ENCODE measurements at places on chromosomes 3 and 15.

DNA sequence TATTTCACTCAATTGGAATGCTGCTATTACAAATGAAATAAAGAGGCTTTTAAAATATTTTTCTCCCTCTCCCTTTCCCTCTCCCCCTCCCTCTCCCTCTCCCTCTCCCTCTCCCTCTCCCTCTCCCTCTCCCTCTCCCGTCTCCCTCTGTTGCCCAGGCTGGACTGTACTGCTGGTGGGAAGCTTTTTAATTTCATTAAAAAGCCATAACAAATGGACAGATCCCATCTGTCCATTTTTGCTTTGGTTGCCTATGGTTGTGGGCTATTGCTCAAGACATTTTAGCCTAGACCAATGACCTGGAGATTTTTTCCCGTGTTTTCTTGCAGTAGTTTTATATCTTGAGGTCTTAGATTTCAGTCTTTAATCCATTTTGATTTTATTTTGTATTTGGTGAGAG is 107.2 kb upstream of the LRRC3B start:
- no peak for DNase-seq

DNA sequence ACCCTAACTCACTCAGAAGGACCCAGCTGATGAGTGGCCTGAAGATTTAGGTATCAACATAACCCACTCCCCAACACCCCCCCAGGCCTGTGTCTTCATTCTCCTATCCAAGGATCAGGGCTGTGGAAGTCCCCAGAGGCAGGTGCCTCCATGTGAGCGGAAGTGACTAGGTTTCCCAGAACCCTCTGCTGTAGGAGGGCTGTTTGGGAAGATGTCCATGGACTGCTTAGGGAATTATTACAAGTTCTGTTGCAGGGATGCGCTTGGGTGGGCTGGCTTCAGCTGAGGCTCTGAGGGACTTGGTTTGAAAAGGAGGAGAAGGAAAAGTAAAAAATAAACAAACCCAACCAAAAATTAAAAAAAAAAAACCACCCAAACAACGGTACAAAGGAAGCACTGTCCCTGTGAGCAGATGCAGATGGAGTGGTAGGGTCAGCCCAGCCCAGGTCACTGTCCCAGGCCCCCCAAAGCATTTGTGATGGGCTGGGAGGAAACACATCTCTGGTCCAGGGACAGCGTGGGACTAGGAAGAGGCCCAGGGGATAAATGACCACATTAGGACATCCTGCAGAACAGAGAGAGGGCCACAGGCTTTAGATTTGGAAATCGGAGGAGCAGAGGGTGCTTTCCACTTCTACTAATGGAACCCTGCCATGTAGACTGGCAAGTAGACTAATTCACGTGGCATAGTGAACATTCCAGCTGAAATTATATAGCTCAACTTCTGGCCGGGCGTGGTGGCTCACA is 12.2 kb upstream of the APOD start:
- DNase-seq: no peak

DNA sequence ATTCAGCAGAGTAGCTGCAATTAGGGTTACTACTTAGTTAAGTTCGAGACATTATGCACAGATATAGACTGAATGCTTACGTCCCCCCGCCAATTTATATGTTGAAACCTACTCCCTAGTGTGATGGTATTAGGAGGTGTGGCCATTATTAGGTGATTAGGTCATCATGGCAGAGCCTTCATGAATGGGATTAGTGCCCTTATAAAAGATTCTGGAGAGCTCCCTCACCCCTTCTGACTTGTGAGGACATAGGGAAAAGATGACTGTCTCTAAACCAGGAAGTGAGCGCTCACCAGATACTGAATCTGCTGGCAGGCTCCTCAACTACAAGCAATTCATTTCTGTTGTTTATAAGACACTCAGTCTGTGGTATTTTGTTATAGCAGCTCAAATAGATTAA is 25.6 kb upstream of the TEX9 start:
- no peak for DNase-seq

- no peak for DNase-seq
Observed at GRCh38 chr3:191300422-191300821, 28.8 kb upstream of the CCDC50 start.
